ENCODE measurements at places on chromosomes 7 and 10.

GRCh38 chr7:2688409-2689342 lies 674 bp downstream of the AMZ1 start:
- no peak for DNase-seq

DNA sequence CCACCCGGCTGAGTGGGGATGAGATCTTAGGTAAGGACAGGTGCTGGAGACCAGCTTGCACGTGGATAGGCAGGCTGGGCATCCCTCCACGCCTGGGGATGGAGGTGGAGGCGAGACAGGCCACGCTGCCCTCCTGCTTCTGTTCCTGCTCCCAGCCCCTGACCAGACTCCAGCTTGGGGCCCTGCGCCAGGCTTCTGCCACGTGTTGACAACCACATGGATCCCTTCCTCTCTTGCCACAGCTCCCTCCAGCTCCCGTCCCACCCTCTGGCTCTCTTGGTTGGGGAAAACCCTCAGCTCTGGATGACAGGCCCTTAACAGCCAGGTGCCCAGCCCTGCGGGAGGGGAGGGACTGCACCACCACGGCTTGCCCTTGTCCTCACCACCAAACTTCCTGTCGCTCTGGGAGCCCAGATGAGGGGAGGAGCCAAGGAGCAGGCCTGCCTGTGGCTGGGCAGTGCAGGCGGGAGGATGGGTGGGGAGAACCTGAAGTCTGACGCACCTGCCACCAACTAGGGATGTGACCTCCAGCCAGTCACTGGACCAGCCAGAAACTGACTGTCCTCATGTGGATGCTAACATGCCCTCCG lies 36.0 kb downstream of the KCNH2 start:
- peak; percentile 77 for DNase-seq

DNA sequence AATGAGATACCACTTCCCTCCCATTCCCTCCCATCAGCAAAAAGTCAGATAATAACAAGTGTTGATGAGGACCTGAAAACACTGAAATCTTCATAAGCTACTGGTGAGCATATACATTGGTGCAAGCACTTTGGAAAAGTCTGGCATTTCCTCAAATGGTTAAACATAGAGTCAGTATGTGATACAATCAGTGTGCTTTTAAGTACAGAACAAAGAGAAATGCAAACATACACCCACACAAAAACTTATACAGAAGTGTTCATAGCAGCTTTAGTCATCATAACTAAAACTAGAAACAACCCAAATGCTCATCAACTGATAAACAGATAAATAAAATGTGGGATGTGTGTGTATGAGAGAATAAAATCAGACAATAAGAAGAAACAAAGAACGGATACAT lies 261.9 kb downstream of the ELMO1 start:
- DNase-seq = no peak

DNA sequence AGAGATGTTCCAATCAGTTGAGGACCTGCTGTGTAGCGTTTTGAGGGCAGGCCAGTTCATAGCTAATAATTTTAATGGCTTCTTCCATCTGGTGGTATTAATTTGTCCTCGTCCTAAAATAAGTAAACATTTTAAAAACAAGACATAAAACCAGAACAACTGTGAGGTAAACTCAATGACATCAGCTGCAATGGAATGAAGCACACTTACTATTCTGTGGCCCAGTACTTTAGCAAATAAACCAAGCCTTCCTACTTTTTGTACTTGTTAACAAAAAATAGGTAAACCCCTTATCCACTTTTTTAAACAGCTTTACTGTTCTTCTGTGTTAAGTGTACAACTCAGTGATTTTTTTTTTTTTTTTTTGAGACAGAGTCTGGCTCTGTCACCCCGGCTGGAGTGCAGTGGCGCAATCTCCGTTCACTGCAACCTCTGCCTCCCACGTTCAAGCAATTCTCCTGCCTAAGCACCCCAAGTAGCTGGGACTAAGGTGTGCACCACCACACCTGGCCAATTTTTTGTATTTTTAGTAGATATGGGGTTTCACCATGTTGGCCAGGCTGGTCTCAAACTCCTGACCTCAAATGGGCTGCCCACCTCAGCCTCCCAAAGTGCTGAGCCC lies 28.9 kb upstream of the FZD1 start:
- DNase-seq = no peak

- DNase-seq = peak; percentile 51
These were observed 89.2 kb downstream of the RNF216 start for GRCh38 chr7:5692112-5692844.

GRCh38 chr10:46029461-46030030 lies 877 bp downstream of the NCOA4 start:
- DNase-seq = no peak

DNA sequence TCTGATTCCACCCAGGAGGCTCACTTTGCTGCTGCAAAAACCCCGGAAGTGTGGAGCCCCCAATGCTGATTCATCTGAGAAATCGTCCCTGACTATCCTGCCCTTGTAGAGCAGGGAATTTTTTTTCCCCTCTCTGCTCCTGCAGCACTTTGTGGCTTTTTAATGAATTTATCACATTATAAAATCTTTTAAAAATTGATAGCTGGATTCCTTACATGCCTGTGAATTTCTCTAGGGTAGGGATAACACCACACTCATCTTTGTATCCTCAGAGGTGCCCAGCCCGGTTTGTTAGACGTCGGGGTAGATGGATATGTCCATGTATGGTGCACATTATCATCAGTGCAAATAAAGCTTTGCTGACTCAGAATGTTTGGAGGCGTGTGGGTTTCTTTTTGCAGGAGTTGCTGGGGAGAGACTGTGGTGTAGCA lies 185.7 kb downstream of the STK31 start:
- no peak for DNase-seq

DNA sequence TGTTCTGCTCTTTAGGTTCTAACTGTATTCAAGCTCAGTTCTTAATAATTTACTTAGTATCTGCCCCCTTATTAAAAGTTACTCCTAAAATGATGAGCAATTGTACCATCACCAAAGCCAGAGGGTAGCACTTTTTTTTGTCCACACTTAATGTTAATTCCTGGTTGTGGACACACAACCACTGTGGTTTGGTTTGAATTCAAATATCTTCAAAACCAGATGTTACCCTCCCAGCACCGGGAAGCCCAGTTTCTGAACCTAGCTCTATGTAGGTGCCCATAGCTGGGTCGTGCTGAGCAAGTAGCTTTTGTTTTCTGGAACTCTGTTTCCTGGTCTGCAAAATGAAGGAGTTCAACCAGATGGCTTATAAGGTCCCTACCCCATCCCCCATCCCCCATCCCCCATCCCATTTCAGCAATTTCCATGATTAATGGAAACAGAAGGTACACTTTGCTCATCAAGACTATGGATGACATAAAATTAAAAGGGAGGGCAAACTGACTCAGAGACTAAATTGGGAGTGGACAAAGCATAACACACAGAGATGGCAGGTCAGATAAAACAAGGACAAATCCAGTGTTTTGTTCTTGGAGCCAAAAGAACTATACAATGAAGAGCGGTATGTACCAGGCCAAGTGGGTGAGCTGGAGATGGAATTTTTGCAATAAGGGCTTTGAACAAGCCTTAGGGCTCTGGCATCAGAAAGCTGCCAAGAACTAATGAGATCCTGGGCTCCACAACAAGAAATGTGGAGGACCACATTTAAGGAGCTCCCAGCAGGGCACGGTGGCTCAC lies 56.7 kb downstream of the DLG5 start:
- DNase-seq = no peak

- no peak for DNase-seq
These were observed 55.6 kb upstream of the ARID5B start for GRCh38 chr10:61845950-61846268.

DNA sequence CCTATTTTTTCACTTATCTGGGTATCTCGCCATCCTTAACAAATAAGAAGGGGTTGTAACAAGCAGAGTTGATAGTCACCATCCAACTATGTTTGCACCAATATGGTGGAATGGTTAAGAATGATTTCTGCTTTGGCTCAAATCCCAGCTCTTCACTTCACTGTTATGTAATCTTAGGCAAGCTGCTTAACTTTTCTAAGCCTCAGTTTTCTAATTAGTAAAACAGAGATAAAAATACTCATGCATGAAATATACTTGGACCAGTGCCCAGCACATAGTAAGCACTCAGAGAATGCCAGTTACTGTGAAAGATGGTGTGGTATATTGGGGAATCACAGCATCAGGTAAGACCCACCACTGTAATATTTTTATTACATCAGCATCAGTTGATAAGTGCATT lies 33.6 kb downstream of the ABCB1 start:
- DNase-seq = no peak

DNA sequence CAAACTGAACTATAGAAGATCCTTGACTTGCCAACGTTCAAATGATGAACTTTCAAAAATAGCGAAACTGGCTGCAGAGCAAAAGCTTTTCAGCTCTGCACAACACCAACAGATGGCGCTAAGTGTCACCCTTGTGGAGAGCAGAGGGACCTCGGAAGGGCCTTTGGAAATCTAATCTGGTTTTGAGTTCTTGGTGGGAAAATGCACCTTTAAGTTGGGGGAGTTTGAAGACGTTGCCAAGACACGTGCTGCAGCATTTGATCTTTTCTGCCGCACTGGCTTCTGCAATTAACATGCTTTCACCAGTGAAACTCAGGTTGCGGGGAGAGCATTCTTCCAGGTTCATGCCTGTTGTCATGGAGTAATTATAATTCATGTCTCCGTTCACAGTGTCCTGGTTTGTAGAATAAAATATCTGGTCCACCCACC lies 26.3 kb upstream of the WDR11 start:
- DNase-seq = no peak

DNA sequence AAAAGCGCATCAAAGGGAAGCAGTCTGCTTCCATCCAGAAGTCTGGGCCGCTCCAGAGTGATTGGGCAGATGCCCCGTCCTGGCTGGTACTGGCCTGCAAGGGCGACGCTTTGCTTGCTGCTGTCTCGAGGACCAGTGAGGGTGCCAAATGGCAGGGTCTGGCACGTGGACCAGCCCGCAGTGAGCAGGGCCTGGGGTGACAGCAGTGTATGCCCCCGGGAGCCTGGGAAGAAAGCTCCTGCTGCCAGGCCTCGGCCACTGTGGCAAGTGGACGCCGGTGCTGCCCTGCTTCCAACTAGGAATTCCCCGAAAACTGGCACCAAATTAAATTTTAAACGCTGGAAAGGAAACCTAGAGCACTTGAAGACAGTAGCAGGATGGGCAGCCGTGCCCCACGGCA lies 357.0 kb upstream of the MKI67 start:
- DNase-seq = no peak

- no peak for DNase-seq
These were observed 5.5 kb upstream of the ZNF777 start for GRCh38 chr7:149466364-149466763.

DNA sequence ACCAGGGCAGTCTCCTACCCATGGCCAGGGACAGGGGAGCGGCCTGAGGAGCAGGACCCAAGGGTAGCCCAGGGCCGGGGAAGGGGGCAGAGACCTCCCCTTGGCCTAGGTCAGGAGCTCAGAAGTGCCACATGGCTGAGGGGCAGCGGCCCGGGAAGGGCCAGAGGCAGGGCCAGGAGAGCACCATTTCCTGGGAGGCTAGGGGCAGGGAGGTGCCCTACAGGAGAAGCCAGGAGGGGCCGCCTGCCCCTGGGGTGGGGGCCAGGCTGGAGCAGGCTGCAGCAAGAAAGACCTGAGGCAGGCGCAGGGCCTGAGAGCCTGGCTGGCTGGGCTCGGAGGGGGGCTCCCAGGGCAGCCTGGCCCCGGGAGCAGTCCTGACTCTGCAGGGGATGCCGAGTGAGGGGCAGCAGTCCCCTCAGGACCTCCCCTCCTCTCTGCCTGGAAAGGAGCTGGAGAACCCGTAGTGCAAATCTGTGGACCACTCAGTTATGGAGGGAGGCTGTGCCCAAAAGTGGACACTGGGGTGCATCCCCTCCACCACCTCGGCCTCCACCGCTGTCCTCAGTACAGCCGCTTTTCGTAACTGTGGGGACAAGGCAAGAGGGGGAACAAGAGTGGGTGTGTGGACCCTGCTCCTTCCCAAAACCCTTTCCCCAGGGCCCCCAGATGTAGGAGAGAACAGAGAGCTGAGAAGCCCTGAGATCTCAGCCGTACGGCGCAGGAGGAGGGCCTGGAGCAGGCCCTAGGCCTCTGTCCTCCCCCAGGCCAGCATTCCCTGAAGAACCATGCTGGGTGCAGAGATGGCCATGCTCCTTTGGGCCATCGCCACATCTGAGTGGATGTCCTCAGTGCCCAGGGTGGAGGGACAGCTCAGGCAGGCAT lies 17.1 kb downstream of the IMPDH1 start:
- DNase-seq = no peak

DNA sequence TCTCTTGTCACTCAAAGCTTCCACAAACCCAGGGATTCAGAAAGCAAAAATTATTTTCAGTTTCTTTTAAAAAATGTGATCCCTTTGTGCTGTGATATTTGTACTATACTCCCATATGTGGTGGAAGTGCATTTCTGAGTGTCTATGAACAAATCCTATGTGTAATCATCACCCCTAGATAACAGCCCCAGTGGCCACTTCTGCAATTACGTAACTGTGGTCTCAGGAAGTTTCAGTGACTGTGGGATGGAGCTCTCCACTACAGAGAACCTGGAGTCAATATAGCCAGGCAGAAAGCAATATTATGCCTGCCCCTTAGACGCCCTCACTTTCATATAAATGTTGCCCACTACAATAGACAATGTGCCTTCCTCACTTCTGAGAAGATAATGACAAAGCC lies 1101.7 kb upstream of the GHITM start:
- no peak for DNase-seq

DNA sequence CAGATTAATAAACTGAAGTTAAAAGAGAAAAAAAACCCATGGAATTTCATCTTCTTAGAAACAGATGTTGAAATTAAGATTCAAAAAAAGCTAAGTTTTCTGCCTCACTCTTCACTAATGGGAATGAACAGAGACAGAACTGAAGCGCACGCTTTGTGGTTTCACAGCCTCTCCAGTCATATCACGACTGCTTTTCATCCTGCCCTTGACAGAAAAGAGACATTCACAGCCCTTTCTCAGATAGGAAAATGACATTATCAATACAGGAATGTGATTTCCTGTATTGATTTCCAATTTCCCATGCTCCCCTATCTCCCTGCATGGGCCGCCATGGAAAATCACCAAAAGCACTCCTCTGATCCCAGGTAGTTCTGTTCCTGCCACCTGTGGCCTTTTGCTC lies 108.2 kb downstream of the PFKFB3 start:
- no peak for DNase-seq

DNA sequence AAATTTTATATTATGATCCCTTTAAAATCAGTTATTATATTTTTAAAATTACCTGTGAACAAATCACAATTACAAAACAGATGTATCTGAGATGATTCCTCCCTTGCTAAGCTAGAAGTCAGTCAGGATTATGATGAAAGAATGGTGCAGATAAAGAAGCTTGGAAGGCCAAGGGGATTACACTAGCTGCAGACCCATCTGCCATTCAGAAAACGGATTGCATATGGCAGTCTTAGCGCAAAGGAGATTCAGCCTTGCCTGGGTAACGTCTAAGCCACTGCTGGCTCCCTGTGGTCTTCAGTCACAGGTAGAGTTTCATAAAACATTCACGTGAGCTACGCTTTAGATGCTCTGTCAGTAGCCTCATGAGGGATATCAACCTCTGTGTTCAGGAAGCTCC lies 222.2 kb downstream of the POU6F2 start:
- DNase-seq = no peak

Data from NCI-H1417 (cell line).